Peyer's patch (tissue), 4 donors: ENCODE measurements at places on chromosomes 13 and 19. TPM values are rescaled to one million over a fixed set of nuclear protein-coding genes. Genes with fewer than 3 reads are reported as not detected.

DNA sequence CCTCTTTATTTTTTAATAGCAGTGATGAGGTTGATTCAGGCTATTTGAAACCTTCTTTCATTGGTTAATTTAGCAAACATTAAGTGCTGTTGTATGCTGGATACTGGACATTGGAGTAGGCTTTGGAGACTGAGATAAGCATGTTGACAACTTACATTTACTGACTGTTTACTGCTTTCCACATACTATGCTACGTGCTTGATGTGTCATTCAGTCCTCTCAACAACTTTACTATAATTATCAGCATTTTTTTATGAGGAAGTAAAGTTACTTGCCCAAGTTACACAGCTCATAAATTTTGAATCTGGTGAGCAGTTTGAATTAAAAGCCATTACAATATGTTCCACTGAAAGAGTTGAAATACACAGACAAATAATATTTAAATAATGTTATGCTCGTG lies 83.8 kb downstream of the GJA3 start:
- H3K4me3 ChIP-seq = no peak overlapping the region
- no peak for DNase-seq
- H3K27ac ChIP-seq = no peak overlapping the region
- no peaks in the 10 kb centered on the region for H3K4me1 ChIP-seq
- H3K27me3 ChIP-seq = no peaks in the 10 kb centered on the region

DNA sequence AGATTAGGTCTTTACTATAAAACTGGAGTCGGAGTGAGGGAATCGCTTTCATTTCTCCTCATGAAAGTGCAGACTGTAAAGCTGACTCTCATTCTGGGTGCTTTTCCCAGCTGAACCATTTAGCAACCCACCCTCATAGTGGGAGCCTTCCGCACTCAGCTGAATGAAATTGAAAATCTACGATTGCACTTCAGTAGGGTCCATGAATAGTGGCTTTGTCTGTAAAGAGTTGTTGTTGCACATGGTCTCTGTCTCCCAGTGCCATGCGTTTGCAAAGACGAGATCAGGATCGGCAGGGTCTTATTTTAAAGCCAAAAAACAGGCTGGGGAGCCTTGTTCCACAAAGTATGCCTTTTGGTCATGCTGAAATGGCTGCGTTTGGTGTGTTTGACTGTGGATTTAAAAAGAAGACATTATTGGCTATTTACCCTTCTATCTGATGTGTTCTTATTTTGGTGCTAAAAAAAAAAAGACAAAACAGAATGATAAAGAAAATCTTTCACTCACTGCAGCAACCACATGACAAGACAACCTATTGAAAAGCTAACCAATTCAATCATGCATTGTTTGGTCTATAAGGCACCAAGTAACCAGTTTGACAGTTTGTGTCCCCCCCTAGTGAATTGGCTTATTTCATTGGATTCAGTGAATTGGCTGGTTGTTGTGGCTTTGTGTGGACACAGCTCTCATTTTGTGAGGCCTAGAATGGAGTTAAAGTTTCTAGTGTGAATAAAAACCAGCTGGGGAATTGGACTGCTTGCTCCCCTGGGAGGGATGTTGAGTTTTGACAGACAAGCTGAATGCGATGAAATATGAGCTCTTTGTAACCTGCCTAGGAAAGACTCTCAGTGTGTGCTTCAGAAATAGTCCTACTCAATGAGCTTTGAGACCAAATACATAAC lies 65.6 kb downstream of the ARHGAP35 start:
- no peak for DNase-seq
- H3K4me3 ChIP-seq = no peak overlapping the region
- H3K27ac ChIP-seq = no peak overlapping the region
- H3K27me3 ChIP-seq = no peaks in the 10 kb centered on the region
- no peaks in the 10 kb centered on the region for H3K36me3 ChIP-seq

DNA sequence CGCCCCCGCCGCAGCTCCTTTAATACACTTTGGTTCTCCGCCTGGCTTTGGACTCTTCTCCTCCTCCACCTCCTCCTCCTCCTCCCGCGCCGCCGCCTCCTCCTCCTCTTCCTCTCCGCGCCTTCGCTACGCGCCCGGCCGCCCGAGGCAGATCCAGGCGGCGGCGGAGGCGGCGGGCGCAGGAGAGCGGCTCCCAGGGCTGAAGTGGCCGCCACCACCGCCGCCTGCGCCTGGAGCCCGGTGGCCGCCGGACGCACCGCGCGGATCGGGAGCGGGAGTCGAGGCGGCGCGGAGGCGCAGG lies at the start of gene ZIC2:
TSS of gene ZIC2 (plus strand) at position 50 of the 301 bp plus-strand sequence. CDS start 281 bp downstream, outside the sequence.
- DNase-seq = peak; percentile 51
- H3K4me3 ChIP-seq = peak within 1 kb of the TSS; percentile 57
- H3K36me3 ChIP-seq = no peaks in the 10 kb centered on the region
- H3K4me1 ChIP-seq = peaks cover 28% of the 10 kb centered on the region

DNA sequence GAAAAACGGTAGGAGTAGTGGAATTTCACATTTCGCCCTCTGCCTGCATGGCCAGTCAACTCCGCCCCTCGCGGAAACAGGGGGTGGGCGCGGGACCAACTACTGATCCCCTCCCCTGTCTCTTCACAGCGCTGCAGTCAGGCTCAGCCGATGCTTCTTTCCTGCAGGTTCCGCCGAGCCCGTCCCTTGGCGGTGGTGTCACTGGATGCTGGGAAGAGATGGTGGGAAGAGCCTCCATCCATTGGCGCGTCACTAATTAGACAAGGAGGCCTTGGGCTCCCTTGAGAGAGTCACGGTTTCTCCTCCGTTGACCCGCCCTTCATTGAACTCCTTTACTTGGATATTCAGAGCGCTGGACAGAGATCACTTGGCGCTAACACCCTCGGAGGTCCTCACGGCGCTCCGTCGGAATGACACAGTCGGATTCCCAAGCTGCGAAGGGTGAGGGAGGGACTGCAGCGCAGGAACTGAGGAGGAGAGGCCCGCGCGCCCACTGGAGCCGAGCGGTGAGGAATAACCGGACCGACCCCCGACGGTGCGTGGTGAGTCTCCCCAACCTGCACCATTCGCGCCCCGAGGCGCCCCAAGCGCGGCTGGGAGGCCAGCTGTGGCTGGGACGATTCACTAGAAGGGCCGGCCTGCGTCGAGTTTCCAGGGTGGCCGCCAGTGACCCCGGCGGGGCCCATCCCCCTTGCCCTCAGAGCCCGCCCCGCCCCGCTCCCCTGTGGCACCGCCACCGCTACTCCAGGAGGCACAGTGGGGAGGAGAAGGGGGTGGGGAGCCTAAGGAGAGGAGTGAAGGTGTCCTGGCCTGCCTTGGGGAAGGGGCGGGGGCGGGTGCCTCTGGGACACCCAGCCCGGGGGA lies 11.2 kb upstream of the CEACAM21 start:
- no peaks in the 10 kb centered on the region for H3K27me3 ChIP-seq
- peak overlapping the region; percentile 16 for H3K4me3 ChIP-seq
- DNase-seq = no peak
- peaks cover 20% of the 10 kb centered on the region for H3K4me1 ChIP-seq
- H3K27ac ChIP-seq = no peak overlapping the region

GRCh38 chr13:26051657-26052311 lies at the start of gene SHISA2:
Gene SHISA2 (minus strand): TSS chr13:26052016. CDS start chr13:26050975, 1,041 bp downstream.
- H3K27ac ChIP-seq = peak within 1 kb of the TSS; percentile 45
- DNase-seq = no peak
- peaks cover 20% of the 10 kb centered on the region for H3K27me3 ChIP-seq
- peaks cover 12% of the 10 kb centered on the region for H3K4me1 ChIP-seq
- H3K36me3 ChIP-seq = no peaks in the 10 kb centered on the region

DNA sequence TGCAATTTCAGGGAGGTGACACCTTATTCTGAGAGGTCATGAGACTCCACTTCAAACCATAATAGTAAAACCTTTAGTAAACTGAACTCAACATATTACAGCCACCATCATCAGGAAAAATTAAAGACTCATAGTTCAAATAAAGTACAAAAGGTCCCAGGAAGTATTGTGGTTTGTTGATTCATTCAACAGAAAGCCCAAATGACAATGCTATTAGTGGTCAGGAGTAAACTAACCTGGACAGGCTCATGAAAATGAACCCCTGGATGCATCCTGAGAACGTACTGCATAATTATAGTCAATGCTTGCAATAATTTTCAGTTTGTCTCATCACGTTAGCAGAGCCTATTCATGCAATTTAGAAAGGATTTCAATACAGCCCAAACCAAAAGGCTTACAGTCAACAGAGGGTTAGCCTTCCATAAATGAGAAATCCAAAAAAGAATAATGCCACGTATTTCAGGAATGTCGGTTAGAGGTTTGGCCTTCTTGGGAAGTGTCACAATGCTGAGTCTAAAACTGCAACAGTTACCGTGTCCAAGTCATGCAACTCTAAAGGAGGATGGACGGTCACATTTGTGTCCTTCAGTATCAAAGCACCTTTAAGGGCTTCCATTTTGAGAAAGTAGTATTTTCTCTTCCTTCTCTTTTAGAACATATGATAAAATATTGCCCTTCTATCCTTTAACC lies 280.8 kb downstream of the ABCC4 start:
- H3K36me3 ChIP-seq = no peaks in the 10 kb centered on the region
- H3K27me3 ChIP-seq = no peaks in the 10 kb centered on the region
- no peak overlapping the region for H3K27ac ChIP-seq
- no peak for DNase-seq
- H3K4me3 ChIP-seq = no peak overlapping the region
- no peaks in the 10 kb centered on the region for H3K4me1 ChIP-seq

DNA sequence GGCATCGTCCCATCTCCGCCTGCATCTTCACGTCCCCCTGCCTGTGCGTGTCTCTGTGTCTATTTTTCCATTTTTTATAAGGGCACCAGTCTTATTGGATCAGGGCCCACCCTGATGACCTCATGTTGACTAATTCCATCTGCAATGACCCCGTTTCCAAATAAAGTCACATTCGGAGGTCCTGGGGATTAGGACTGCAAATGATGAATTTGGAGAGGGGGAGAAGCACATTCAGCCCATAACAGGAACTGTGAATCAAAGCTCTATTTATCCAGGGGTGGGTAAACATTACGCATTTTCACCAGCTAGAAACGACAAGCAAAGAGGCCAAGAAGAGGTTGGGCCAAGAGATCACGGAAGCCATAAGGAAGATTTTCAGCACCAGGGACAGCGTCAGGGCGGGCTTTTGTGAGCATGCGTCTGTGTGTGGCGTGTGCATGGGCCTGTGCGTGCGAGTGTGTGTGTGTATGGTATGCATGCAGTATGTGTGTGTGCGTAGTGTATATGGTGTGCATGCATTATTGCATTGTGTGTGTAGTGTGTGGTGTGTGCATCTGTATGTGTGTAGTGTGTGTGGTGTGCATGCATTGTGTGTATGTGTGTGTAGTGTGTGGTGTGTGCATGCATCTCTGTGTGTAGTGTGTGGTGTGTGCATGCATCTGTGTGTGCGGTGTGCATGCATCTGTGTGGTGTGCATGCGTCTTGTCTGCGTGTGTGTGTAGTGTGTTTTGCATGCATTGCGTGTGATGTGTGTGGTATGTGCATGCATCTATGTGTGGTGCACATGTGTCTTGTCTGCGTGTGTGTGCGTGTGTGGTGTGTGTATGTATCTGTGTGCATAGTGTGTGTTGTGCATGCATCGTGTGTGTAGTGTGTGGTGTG lies 19.6 kb downstream of the CELF5 start:
- H3K36me3 ChIP-seq = no peaks in the 10 kb centered on the region
- H3K27me3 ChIP-seq = no peaks in the 10 kb centered on the region
- H3K4me1 ChIP-seq = no peaks in the 10 kb centered on the region
- no peak overlapping the region for H3K27ac ChIP-seq

DNA sequence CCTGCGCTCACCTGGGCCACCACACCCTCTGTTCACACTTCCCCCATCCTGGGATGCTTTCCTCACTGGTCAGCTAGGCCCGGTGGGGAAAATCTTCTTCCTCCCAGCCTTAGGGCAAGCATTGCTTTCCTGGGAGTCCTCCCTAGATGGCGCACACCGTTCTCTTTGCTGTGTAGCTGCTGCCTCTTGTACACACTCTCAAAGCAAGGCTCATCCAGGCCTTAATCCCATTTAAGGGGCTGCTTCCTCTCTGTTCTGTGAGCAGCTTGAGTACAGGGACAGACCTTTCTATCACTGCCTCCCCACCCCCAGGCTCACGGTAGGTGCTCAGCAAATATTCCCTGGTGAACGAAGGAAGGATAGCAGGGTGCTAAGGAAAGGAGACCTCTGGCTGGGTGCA lies 11.1 kb downstream of the SLC7A10 start:
- no peaks in the 10 kb centered on the region for H3K27me3 ChIP-seq
- no peak for DNase-seq
- H3K36me3 ChIP-seq = no peaks in the 10 kb centered on the region
- H3K4me1 ChIP-seq = no peaks in the 10 kb centered on the region
- H3K27ac ChIP-seq = no peak overlapping the region

The SHISA2 gene
- not detected for total RNA-seq

The CEACAM21 gene
- not detected for total RNA-seq

The KLK7 gene
- total RNA-seq = 1.2 TPM

The KLK2 gene
- not detected for total RNA-seq

The WDR88 gene
- total RNA-seq = not detected
